ENCODE measurements at places on chromosomes 11 and 22.

DNA sequence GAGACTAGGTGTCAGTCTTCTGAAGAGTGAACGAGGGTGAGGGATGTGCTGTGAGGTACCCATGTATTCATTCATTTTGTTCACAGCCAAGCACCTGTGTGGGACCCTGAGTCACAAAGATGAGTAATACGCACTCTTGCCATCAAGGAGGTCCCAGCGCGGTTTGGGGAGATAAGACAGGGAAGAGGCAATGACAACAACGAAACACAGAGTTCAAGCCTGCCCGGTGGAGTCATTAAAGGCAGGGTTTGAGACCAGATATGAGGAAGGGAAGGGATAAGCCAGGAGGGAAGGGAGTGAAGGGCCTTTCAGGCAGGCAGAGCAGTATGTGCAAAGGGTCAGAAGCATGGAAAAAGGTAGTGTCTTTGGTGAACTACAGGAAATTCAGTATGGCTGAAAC is 4.6 kb downstream of the DCHS1 start:
- DNase-seq, result no peak

DNA sequence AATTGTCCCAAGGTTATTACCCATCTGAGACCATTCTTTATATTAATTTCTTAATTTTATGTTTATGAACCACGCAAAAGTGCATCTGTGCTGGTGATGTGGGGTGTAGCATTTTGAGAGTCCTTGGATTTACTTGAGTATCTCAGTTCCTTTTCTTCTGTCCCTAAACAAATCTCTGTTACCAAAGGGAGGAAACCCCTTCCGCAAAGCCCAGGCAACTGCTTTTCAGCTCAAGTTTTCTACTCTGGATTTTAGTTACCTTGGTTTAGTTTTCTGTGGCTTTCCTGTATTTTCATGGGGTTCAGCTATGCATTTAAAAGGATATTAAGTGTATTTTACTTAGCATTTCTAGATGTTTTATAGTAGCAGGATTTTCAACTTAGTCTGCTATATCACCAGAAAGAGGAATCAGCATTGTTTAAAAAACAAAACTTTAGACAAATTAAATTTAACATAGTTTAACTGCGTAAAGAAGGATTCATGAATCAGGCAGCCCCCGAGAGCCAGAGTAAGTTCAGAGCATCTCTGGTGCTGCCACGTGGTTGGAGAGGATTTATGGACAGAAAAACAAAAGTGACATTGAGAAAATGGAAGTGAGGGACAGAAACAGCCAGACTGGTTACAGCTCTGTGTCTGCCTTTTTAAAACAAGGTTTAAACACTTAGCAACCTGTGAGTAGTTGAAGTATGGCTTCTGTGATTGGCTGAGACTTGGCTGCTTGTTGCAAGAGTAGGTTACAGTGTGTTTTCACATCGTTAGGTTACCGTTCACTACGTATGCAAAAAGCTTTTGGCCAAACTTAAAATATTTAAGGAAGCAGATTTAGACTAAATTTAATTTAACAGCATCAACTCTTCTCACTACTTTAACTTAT is 9.6 kb downstream of the ADM start:
- DNase-seq, result peak; percentile 82

- DNase-seq, result no peak
Observed at GRCh38 chr11:134063124-134063495, 5.8 kb upstream of the JAM3 start.

DNA sequence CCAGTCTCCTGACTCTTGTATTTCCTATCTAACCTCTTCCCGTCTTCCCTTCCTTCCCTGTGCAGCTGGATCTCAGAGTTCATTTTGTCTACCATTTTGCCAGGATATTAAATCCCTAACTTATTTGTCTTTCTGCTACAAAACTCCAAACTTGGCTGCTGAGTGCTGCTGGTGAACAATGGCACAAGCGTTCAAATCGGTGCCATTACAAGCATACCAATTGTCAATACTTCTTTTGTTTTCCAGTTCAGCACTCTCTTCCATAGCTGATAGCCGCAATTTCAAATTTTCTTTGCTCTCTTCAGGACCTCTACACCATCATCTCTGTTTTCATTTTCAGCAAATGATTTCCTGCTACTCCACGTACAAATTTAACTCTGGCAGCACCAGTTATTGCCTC is 13.4 kb downstream of the IL18 start:
- no peak for DNase-seq

- no peak for DNase-seq
Observed at GRCh38 chr11:134916421-134917213, 504.6 kb upstream of the B3GAT1 start.

GRCh38 chr11:76550781-76551180 is 106.0 kb downstream of the EMSY start:
- no peak for DNase-seq

DNA sequence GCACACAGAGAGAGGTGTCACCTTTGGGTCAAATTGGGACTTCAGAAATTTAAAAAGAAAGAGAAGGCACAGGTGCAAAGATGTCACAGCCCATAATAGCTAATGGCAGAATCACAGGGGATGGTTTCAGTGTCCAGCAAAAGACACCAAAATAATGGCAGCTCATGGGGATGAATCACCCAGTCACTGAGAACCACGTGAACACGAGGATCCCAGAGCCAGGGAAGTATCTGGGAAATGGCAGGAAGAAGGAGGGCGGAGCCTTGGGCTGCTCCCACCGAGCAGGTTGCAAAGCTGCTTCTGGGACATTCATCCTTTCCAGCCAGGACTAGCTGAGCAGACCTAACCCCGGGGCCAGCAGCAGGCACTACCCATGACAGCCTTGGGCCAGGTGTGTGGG is 45.6 kb downstream of the TRMU start:
- DNase-seq, result no peak

DNA sequence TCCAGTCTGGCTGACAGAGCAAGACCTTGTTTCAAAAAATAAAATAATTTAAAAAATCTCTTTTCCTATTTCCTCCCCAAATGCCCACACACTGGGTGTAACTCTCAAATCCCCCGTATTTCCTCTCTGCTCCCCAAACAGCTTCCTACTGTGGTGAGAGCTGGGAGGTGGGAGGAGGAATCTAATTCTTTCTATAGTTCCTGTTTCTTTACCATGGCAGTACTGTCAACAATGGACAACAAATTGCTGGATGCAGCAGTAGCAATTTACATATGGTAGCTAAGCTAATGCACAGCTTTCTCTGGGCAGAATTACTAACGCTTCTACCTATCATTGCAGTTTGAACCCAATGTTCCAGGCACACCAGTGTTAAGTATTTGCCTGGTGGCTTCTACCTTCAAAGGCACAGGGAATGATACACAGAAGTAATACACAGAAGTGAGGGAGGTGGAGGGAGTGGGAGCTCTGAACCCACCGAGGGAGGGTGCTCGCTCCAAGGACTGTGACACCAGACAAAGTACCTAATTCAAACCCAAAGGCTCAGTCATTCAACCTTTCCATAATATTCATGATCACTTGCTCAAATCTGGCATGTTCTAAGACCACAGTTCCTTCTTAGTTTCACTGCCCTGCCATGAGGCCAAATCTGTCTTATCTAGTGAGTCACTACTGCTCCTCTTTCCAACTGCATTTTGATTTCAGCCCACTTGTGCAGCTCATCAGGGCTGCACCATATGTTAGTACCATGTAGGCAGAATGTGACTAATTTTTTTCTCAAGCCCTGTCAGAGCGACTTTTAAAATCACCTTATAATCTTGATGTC is 37.9 kb downstream of the CELF1 start:
- DNase-seq, result no peak

GRCh38 chr11:111450480-111451320 is 61.5 kb downstream of the BTG4 start:
- DNase-seq, result no peak

DNA sequence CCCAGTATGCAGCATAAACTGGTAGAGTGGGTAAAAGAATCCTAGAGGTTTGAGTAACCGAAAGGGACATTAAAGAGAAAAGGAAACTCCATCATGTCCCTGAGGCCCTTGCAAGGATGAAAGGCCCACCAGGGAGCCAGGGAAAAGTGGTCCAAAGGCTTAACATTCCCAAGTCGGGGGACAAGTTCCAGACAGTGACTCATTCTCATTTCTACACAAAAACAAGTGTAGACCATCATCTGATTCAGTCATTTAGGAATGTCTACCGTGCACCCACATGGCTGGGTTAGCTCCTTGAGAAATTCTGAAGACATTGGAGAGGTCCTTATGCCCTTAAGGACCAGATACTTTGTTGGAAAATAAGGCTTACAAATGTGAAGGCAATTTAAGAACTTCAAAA is 4.8 kb upstream of the NOX4 start:
- DNase-seq, result no peak

GRCh38 chr22:45422237-45422983 is 8.9 kb downstream of the RIBC2 start:
- no peak for DNase-seq

GRCh38 chr11:122676638-122677037 is 21.1 kb downstream of the UBASH3B start:
- no peak for DNase-seq

DNA sequence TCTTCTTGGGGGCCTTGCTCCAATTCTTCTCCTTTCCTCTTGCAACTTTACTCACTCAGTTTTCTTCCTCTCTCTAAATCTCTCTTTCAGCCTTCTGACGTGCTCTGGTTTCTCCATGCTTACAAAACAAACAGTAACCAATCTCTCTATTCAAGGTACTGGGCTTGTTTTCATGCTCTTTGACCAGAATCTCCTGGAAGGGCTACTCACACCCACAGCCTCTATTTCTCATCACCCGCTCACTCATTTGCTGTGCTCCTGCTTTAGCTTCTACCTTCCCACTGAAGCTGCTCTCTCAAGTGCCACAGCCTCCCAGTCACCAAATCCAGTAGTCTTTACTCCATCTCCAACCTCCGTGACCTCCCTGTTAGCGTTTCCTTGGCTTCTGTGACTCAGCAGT is 60.4 kb downstream of the SERGEF start:
- DNase-seq, result no peak

GRCh38 chr11:119807402-119807801 is 78.4 kb upstream of the NECTIN1 start:
- no peak for DNase-seq

GRCh38 chr22:29343313-29343805 is 27.9 kb upstream of the RASL10A start:
- DNase-seq, result peak; percentile 26

- no peak for DNase-seq
Observed at GRCh38 chr11:122803716-122804115, 34.6 kb upstream of the CRTAM start.

GRCh38 chr22:47152938-47153337 is 390.5 kb downstream of the TBC1D22A start:
- DNase-seq, result no peak

GRCh38 chr22:27983361-27983791 is 64.3 kb upstream of the PITPNB start:
- no peak for DNase-seq

- DNase-seq, result no peak
Observed at GRCh38 chr11:70619591-70619990, 221.3 kb downstream of the CTTN start.

DNA sequence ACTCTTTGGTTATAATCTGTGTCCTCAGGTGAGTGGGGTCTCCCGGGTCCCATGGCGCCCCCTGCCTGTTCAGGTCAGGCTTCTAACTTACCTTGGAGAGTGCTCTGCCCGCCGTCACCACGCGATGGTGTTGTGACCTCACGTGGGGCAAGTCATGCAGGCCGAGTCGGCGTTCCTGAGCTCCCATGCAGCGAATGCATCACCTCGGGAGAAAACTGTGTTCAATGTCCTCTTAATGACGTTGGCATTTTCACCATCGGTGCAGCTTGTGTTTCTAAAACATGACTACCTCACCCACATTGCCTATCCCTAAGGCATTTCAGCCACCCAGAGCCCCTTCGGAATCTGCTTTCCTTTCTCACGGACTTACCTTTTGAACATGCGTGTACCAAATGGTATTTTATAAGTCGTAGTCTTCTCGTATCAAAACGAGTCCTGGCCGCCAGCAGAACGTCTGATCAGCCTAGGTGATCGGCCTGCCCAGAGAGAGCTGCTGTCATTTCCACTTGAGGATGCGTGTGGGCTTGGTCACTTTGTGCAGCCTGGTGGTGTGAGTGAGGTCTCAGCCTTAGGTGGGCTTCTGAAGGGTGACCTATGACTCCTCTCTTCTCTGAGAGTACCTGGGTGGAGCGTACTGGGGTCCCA is 64.8 kb downstream of the TBC1D22A start:
- no peak for DNase-seq

GRCh38 chr11:103928040-103928801 is 108.2 kb upstream of the DDI1 start:
- peak; percentile 51 for DNase-seq
